Activated CD8-positive, alpha-beta memory T cell treated with anti-CD3 and anti-CD28 coated beads for 24 hours (primary cell): ENCODE measurements at places on chromosomes 4 and X.
A peak's percentile ranks its signal among the peaks of the same experiment; 100 is the strongest.

- no peak for DNase-seq
These were observed 26.9 kb downstream of the ZNF41 start for GRCh38 chrX:47456080-47456479.

DNA sequence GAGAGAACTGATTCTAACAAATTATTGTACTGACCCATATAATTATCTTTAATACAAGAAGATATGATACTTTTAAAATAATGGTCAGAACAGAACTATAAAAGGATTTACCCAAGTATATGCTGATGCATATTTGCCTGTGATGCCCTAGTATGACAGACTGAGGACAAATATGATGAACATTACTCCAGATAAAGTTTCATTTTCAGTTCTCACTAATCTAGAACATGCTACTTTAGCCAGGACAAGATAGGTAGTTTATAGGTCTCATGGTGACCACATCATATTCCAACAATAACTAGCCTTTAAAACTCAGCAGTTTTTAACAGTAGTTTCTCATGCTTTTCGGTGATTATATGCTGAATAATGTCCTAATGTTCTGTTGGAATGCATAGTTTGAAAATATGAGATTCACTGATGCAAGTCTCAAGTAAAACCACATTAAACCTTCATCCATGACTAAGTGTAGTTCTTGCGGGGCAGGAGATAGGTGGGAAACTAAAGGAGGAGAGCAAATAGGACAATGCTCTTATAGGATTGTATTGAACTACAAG is 295.2 kb upstream of the AGA start:
- DNase-seq: no peak

- DNase-seq: no peak
These were observed 119.8 kb upstream of the PDLIM3 start for GRCh38 chr4:185654965-185655554.

DNA sequence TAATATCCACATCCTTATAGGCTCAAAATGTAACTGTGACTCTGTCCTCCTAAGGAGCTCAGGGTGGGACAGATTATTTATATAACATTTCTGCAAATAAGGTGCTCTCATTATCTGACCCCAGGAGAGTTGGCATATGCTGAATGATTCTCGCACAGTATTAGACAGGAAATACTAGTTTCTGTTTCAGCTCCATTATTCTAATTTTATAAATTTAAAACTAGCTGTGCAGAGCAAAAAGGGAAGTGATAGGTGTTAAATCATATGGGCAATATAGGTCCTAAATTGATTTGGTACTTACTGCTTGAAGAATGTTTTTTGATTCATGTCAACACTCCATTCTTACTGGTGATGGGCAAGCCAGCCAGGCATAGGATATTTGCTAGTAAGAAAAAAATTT is 141.5 kb downstream of the GLRA2 start:
- DNase-seq: no peak

DNA sequence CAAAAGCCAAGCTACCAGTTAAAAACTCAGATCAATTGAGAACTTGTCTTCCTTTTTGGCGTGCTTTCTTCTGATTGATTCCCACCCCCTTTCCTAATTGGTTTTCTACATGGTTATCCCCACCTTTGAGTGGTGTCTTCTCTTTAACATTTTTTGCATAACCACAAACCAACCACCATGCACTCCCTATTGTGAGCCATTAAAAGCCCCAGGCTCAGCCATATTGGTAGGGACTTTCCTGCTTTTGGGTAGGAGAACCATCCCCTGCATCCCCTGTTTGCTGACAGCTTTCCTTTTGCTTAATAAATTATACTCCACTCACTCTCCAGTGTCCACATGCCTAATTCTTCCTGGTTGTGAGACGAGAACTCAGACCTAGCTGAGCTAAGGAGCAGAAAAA is 1651.4 kb upstream of the IGFBP7 start:
- no peak for DNase-seq

DNA sequence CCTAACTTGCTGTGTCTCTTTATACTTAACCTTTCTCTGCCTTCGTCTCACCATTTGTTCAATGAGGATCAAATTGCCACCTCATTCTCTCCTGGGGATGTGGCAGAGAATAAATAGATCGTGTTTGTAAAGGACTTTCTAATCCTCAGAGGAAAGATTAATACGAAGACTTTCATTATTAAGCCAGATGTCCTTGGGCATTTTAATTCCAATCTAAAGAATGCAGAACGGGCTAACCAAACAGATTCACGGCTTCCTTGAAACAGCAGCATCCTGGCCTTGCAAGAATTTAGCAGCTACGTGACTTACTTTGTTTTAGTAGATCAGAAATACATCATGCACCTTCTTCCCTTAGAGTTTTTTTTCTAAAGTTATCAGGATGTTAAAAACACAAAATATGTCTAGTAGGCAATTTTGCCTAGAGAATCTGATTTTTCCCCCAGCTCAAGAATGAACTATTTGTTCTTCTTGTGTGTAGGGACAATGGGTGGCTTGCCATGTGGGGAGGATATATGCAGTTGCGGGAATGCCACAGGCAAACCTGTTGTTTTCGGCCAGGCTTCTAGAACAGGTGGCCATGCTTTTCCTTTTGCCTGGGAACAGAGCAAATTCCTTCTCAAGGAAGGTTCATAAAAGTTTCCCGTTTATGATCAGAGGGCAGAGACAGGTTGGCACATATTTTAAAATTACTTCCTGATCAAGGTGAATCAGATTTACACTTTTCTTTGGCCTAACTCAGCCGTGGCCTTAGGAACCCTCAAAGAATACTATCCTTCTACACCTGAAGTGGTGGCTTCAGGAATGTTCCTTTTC is 3.0 kb downstream of the MID1 start:
- DNase-seq: no peak

DNA sequence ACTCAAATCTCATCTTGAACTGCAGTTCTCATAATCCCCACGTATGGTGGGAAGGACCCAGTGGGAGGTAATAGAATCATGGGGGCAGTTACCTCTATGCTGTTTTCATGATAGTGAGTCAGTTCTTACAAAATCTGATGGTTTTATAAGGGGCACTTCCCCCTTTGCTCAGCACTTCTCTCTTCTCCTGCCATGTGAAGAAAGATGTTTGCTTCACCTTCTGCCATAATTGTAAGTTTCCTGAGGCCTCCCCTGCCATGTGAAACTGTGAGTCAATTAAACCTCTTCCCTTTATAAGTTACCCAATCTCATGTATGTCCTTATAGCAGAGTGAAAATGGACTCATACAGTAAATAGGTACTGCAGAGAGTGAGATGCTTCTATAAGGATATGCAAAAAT is 1050.6 kb upstream of the GRIA3 start:
- DNase-seq: no peak

DNA sequence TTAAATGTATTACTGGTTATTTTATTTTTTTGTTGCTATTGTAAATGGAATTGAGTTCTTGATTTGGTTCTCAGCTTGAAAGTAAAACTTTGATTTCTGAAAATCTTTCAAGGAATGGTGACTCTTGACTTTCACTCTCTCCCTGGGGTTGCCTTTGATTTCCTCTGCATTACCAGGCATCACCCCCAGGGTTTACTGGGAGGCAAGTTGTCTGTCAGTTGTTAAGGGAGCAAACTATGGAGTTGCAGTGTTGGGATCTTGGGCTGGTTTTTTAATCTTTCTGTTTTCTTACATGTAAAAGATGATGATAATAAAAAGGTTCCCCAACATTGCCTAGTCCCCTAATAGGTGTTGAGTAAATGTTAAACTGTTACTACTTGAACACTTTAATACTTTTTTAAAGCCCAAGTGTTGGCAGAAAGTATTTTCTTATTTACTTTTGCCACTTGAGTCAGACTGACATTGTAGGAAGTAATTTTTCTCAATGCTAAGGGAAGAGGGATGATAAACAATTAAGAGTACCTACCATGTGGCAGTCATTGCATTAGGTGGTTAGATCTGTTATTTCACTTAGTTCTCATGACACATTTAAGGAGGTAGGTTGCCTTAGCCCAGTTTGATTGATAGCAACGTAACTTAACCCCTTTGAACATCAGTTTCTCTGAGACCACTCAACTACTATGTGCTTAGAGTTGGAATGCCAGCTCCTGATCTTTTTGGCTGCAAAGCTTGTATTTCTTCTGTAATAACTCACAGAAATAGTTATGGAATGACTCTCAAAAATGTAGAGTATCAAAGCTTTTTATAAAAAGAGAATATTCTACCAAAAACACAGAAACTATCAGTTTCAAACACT is 67.1 kb downstream of the DCLK2 start:
- DNase-seq: no peak

GRCh38 chrX:85505801-85506200 is 126.3 kb upstream of the POF1B start:
- no peak for DNase-seq

DNA sequence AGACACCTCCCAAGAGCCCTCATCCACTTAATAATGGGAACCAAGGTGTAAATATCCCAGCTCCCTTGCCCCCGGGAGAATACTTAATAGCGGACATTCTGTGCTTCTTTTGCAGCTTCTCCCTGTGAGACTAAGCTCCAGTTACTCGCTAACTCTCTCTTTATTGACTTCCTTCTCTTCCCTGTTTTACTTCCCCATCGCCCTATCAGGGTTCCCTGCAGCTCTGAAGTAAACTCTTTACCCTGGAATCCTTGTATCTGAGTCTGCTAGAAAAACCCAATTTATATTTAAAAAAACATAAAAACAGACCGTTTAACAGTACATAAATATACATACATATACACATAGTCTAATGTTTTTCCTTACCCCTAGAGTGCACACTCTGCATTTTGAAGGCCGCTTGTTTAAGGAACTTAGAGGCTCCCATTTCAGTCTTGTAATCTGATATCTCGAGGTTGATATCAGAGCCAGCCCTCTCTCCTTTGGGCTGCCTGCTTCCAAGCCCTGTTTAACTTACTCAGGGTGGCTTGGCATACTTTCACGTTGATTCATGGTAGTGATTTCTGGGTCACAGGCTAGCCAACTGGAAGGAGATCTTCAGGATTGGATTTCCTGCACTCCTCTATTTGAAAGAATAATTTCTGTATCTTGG is 177.4 kb upstream of the SCML1 start:
- no peak for DNase-seq

- DNase-seq: no peak
These were observed 432.2 kb downstream of the RPA4 start for GRCh38 chrX:97315939-97316338.

- no peak for DNase-seq
These were observed 512 bp downstream of the NOP14 start for GRCh38 chr4:2962614-2963174.

DNA sequence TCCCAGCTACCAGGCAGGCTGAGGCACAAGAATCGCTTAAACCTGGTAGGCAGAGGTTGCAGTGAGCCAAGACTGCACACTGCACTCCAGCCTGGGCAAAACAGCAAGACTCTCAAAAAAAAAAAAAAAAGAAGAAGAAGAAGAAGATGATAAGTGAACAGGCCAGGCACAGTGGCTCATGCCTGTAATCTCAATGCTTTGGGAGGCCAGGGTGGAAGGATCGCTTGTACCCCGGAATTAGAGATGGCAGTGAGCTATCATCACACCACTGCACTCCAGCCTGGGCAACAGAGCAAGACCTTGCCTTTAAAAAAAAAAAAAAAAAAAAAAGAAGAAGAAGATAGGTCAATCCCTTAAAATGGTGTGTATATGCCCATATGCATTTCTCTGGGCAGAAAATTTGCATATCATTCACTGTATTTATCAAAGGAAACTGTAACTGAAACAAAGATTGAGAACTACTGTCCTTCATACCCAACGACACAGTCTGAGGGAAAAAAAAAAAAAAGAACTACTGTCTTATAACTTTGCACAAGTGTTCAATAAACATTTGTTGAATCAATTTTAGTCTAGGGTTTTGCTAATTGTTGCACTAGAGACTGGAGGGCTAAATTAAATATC is 2.3 kb downstream of the RFC1 start:
- DNase-seq: no peak

DNA sequence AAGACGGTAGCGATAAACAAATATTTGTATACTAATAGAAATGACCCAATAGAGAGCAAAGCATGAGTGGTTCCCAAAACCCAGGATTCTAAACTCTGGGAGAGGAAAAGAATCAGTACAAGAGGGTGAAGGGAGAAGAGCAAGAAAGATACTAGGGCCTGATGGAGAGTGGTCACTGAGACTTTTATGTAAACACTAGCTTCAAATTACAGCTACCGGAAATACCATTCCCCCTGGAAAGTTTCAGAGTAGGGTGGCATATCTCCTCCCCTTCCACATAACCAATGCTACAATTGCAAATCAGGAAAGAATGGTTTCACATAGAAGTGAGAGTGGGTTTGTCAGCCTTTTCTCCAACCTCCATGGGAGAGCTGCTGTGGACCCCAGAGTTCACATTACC is 77.1 kb downstream of the EIF4E start:
- DNase-seq: no peak

GRCh38 chrX:110006821-110007375 is 4.0 kb downstream of the TMEM164 start:
- no peak for DNase-seq

DNA sequence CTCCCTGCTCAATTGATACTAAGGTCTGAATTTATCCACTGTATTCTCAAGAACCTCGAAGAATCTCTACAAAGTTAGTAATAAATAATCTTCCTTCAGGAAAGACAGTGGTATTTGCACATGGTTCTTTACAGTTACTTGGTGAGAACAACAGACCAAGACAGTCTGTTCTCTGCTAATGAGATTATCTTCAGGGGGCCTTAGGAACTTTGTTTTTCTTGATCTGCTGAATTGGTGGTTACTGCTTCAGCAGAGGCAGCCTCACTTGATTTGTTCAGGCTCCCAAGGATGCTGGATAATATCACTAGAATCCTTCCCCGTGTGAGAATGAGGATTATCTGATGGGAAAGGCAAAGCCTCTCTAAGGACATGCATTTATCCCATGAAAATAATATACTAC is 64.8 kb downstream of the CBR4 start:
- no peak for DNase-seq

GRCh38 chrX:69156638-69157037 is 8.6 kb downstream of the PJA1 start:
- peak; percentile 26 for DNase-seq

DNA sequence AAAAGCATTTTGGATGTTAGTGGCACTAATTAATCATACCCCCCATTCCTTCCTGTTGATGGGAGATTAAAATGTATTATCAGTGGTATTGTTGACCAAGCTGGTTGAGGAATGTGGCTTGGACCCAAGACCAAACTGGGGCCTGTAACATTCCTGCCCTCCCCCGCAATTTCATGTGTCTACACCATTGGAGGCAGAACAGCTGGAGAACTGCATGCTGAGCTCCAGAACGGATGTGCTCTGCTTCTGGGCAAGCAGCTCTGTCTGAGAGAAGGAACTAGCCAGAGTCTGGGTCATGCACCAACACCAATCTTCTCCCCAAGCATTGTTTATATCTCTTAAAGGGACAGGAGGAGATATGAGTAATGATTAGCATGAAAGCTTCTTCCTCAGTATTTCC is 185.5 kb downstream of the CEP135 start:
- no peak for DNase-seq
